NCI-H2171 (cell line): ENCODE measurements at places on chromosomes 7 and 10.

DNA sequence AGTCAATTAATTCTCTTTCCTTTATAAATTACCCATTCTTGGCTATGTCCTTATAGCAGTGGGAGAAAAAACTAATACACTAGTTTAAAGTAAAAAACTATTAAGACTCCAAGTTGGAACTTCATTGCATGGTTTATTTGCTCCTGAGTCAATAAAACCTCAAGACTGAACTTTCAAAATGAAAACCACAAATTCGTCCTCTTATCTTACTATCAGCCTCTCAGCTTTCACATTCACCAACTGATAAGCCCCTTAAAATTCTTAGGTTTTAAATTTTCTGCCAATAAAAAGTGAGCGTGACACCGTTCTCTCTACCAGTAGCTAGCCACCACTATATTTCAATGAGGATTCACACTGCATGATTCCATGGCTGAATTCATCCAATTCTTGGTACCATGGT, 346.4 kb upstream of the NPSR1 start:
- no peak for DNase-seq

- DNase-seq, result no peak
These were observed 37.4 kb downstream of the AMZ1 start for GRCh38 chr7:2725178-2726105.

DNA sequence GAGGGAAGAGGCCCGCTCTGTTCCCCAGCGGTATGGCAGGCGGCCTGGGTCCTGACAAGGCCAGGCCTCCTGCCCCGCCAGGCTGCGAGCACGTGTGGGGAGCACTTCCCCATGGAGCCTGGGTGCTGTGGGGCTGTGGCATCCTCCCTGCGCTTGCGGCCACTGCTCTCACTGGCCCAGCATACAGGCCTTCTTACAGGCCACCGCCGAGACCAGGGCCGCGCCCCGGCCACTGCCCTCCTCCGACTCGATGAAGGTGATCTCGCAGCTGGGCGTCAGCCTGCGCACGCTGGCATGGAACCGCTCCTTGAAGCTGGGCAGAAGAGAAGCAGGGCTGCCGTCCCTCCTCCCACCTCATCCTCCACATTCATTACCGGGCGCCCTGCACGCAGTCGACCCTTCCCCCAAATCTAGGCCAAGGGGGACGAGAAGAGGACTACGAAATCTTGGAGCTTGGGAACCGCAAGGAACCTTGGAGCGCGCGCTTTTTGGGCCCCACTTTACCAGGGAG, 3.9 kb upstream of the MYL7 start:
- DNase-seq, result no peak

- no peak for DNase-seq
These were observed 5.5 kb downstream of the ZNF777 start for GRCh38 chr7:149455175-149455950.

- DNase-seq, result no peak
These were observed 2.2 kb upstream of the TSPAN12 start for GRCh38 chr7:120860156-120860555.
